Left ventricle myocardium inferior (tissue), 1 donor: ENCODE measurements at places on chromosomes 5 and 9. TPM values are rescaled to one million over a fixed set of nuclear protein-coding genes. Genes with fewer than 3 reads are reported as not detected.

DNA sequence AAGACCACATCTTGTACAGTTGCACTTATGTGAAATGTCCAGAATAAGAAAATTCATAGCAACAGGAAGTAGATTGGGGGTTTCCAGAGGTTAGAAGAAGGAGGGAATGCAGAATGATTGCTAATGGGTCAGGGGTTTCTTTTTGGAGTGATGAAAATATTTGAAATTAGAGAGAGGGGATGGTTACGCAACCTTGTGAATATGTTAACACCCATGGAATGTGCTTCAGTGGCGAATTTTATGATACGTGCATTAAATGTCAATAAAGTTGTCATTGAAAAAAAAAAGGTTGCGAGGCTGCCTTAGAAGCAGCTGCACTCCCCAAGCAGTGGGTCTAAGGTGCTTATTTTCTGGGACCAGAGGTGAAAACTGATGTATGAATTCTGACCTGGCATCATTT, 64.4 kb upstream of the SUB1 start:
- H3K4me3 ChIP-seq: no peak overlapping the region
- no peaks in the 10 kb centered on the region for H3K36me3 ChIP-seq
- no peak for DNase-seq
- no peak overlapping the region for H3K27ac ChIP-seq
- peaks cover 17% of the 10 kb centered on the region for H3K27me3 ChIP-seq
- H3K4me1 ChIP-seq: no peaks in the 10 kb centered on the region

DNA sequence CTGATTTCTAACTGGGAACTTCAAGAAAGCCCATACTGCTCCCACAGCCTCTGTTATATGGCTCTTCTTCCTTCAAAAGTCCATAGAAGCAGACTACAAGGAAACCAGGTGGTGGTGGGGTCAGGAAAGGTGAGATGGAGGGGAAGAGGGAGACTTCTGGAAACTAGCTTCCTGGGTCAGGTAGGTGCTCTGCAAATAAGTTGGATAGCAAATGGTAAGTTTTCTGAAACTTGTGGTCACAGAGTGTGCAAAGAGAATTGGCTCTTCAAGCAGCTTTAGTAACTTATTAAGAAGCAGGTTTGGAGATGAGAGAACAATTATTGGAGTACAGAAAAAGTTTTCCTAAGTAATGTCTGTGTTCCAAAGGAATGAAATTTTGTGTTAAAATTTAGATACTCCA, 316.9 kb downstream of the ADGRV1 start:
- H3K36me3 ChIP-seq: no peaks in the 10 kb centered on the region
- no peak for DNase-seq
- no peak overlapping the region for H3K27ac ChIP-seq
- no peaks in the 10 kb centered on the region for H3K27me3 ChIP-seq
- no peak overlapping the region for H3K4me3 ChIP-seq
- H3K4me1 ChIP-seq: peaks cover 17% of the 10 kb centered on the region

GRCh38 chr9:135908754-135909204, 1.4 kb upstream of the CAMSAP1 start:
- H3K27ac ChIP-seq: no peak overlapping the region
- peaks cover 40% of the 10 kb centered on the region for H3K36me3 ChIP-seq
- H3K27me3 ChIP-seq: no peaks in the 10 kb centered on the region
- DNase-seq: no peak
- H3K4me3 ChIP-seq: peak overlapping the region; percentile 95

GRCh38 chr5:33769196-33769595, 122.6 kb downstream of the ADAMTS12 start:
- DNase-seq: no peak
- H3K4me3 ChIP-seq: no peak overlapping the region
- H3K27me3 ChIP-seq: no peaks in the 10 kb centered on the region
- no peaks in the 10 kb centered on the region for H3K36me3 ChIP-seq
- H3K4me1 ChIP-seq: peaks cover 6% of the 10 kb centered on the region

GRCh38 chr5:98581112-98581997, 192.1 kb upstream of the RGMB start:
- no peaks in the 10 kb centered on the region for H3K4me1 ChIP-seq
- H3K27me3 ChIP-seq: no peaks in the 10 kb centered on the region
- no peak overlapping the region for H3K4me3 ChIP-seq
- H3K27ac ChIP-seq: no peak overlapping the region
- no peaks in the 10 kb centered on the region for H3K36me3 ChIP-seq
- DNase-seq: no peak

GRCh38 chr9:106961623-106962022, 98.7 kb downstream of the ZNF462 start:
- peaks cover 4% of the 10 kb centered on the region for H3K36me3 ChIP-seq
- peak overlapping the region; percentile 78 for H3K27ac ChIP-seq
- H3K4me1 ChIP-seq: peaks cover 73% of the 10 kb centered on the region
- DNase-seq: no peak
- H3K4me3 ChIP-seq: no peak overlapping the region

DNA sequence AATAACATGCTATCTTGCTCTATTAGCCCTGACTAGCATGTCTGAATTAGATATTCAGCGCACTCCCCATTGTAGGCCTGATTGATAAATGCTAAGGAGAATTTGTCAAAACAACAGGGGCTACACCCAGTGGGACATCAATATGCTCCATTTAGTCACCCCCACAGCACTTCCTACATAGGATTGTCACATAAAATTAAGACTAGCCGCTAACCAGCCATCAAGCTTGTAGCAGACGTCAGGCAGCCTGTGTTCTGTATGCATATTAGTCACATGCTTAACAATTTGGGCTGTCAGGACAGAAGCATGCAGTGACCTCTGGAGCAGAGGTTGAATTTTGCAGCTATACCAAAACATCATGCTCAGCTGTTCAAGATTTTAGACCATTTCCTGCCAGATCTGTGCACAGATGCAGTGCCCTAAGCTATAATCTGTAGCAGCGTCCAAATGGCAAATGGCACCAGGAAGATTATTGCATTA, 197.4 kb upstream of the ISL1 start:
- no peak for DNase-seq
- H3K27ac ChIP-seq: no peak overlapping the region
- no peak overlapping the region for H3K4me3 ChIP-seq
- H3K4me1 ChIP-seq: no peaks in the 10 kb centered on the region
- no peaks in the 10 kb centered on the region for H3K27me3 ChIP-seq

DNA sequence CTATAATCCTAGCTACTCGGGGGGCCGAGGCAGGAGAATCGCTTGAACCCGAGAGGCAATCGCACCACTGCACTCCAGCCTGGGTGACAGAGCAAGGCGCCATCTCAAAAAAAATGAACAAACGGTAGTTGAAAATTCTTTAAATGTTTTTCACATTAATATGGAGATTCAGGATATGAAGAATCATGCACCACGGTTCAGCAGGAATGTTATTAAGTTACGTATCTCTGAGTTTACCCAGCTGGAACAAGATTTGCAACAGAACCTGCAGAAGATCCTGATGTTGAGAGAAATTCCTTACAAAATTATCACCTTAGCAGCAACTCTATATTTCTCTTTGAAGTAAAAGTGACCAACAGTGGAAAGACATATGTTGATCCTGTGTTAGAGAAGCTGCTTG, 10.0 kb downstream of the PCDHGA12 start:
- H3K4me3 ChIP-seq: no peak overlapping the region
- no peak overlapping the region for H3K27ac ChIP-seq
- no peak for DNase-seq
- H3K36me3 ChIP-seq: peaks cover 18% of the 10 kb centered on the region
- H3K4me1 ChIP-seq: peaks cover 23% of the 10 kb centered on the region
- no peaks in the 10 kb centered on the region for H3K27me3 ChIP-seq

GRCh38 chr5:165459232-165459631, 1953.8 kb downstream of the MAT2B start:
- H3K4me1 ChIP-seq: no peaks in the 10 kb centered on the region
- no peak overlapping the region for H3K27ac ChIP-seq
- no peaks in the 10 kb centered on the region for H3K27me3 ChIP-seq
- no peaks in the 10 kb centered on the region for H3K36me3 ChIP-seq

DNA sequence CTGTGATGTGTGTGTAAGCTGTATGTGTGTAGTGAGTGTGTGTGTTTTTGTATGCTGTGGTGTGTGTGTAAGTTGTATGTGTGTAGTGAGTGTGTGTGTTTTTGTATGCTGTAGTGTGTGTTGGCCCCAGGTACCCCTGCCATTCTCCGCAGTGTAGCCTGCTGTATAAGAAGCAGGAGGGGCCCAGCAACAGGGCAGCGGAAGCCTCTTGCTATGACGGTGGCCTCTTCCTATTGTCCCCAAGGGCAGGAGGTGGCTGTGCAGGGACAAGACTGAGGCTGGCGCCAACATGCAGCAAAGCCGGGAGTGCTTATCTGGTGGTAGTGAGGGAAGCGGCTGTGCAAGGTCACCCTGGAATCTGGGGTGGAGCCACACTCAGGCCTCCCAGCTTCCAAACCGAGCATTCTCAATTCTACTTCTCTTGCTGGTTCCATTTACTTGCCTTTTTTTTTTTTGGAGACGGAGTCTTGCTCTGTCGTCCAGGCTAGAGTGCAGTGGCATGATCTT, 5.1 kb downstream of the SPAAR start:
- H3K27ac ChIP-seq: peak overlapping the region; percentile 89
- peak; percentile 84 for DNase-seq
- H3K27me3 ChIP-seq: no peaks in the 10 kb centered on the region
- no peaks in the 10 kb centered on the region for H3K36me3 ChIP-seq
- H3K4me1 ChIP-seq: peaks cover 88% of the 10 kb centered on the region

DNA sequence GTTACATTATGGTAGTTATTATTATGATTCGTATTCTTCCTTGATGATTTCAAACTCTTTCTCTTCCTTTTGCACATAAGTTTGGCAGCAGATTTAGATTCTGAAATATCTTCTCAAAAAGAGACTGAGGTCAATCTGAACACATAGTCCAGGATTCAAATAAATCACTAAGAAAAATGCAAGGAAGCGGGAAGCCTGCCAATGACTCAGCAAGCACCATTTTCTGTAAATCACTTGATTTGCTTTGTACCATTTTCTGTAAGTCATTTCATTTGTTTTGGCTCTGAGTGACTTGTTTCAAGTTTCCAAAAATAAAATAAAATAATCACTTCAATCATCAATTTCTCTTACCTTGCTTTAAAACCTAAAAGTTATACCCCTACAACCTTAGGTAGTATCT, 24.6 kb upstream of the GLIS3 start:
- DNase-seq: no peak
- H3K27me3 ChIP-seq: no peaks in the 10 kb centered on the region
- H3K27ac ChIP-seq: no peak overlapping the region
- no peaks in the 10 kb centered on the region for H3K4me1 ChIP-seq
- no peak overlapping the region for H3K4me3 ChIP-seq
- no peaks in the 10 kb centered on the region for H3K36me3 ChIP-seq

Gene PCDHB16
- total RNA-seq: 1.4 TPM

DNA sequence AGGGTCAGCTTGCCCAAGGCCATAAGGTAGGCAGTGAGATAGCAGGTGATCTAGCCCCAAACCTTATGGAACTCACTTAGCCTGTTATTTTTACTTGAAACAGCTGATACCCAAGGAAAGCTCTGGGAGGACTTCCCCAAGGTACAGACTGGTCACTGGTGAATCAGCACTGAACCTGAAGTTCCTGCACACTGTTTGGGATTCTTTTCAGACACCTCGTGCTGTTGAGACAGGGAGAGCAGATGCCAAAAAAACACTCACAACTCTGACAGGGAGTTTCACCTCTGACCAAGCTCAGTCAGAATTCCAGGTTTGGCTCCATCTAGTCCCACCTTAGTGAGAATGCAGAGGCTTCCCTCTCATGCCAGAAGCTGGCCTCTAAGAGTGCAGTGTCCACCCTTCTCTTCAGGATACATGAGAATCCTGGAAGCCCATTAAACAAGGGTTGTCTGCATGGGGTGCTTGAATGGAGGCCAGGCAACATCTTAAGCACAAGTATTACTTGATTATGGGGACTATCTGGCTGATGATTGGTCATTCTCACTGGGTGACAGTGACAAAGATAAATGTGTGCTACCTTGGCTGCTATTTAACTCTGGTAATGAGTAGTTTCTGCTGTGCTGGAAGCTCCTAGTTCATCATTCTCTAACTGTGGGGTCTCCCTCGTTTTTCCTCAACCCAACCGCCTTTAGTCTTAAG, 122.8 kb upstream of the SLIT3 start:
- no peak for DNase-seq
- no peak overlapping the region for H3K27ac ChIP-seq
- no peak overlapping the region for H3K4me3 ChIP-seq
- no peaks in the 10 kb centered on the region for H3K36me3 ChIP-seq

- H3K27me3 ChIP-seq: peaks cover 20% of the 10 kb centered on the region
- H3K27ac ChIP-seq: no peak overlapping the region
- H3K4me1 ChIP-seq: peaks cover 5% of the 10 kb centered on the region
- H3K36me3 ChIP-seq: no peaks in the 10 kb centered on the region
These were observed 125.4 kb downstream of the C5orf15 start for GRCh38 chr5:133842846-133843611.

GRCh38 chr5:141850244-141850768, 27.9 kb downstream of the PCDH1 start:
- H3K27me3 ChIP-seq: peaks cover 11% of the 10 kb centered on the region
- H3K4me1 ChIP-seq: peaks cover 74% of the 10 kb centered on the region
- peaks cover 10% of the 10 kb centered on the region for H3K36me3 ChIP-seq
- H3K27ac ChIP-seq: peak overlapping the region; percentile 98
- H3K4me3 ChIP-seq: peak overlapping the region; percentile 85
- peak; percentile 48 for DNase-seq

Gene ARSB
- total RNA-seq: 14.3 TPM

GRCh38 chr5:6578676-6579343, 54.0 kb downstream of the NSUN2 start:
- H3K4me3 ChIP-seq: no peak overlapping the region
- H3K27me3 ChIP-seq: peaks cover 50% of the 10 kb centered on the region

Gene DOCK8
- total RNA-seq: 3.7 TPM

DNA sequence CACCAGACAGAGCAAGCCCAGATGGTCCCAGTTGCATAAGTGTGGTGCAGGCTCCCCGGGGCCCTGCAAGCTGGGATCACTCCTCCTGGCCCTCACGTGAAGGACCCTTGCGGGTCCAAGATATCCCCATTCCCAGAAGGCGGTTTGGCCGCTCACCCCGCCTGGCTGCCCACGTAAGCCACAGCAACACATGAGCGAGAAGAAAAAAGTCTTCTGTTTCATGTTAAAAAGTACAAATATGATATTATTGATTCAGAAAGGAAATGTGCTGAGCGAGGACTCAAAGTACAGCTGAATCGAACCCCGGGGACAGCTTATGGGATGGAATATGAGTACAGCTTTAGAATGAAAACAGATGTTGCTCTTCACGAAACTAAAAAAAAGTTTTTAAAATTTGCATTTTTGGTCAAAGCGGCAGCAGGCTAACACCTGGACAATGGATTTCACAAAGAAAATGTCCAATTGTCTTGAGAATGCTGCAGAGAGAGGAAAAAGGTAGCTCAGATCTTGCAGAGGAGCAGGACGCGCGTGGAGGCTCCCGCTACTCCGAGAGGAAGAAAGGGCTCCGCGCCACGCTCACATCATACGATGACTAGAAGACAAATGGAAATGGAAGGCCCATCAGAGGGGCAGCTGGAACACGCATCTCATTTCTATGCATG, 427.6 kb downstream of the IRX1 start:
- DNase-seq: peak; percentile 70
- no peaks in the 10 kb centered on the region for H3K36me3 ChIP-seq
- H3K4me1 ChIP-seq: peaks cover 29% of the 10 kb centered on the region
- no peak overlapping the region for H3K4me3 ChIP-seq
- H3K27me3 ChIP-seq: no peaks in the 10 kb centered on the region
- H3K27ac ChIP-seq: peak overlapping the region; percentile 69

GRCh38 chr5:74640954-74641734, 616 bp upstream of the ENC1 start:
- peaks cover 77% of the 10 kb centered on the region for H3K4me1 ChIP-seq
- peak; percentile 83 for DNase-seq
- H3K27ac ChIP-seq: peak overlapping the region; percentile 94
- peak overlapping the region; percentile 89 for H3K4me3 ChIP-seq
- H3K36me3 ChIP-seq: no peaks in the 10 kb centered on the region
- no peaks in the 10 kb centered on the region for H3K27me3 ChIP-seq

- no peaks in the 10 kb centered on the region for H3K27me3 ChIP-seq
- H3K4me3 ChIP-seq: no peak overlapping the region
- no peak overlapping the region for H3K27ac ChIP-seq
- no peaks in the 10 kb centered on the region for H3K36me3 ChIP-seq
- no peaks in the 10 kb centered on the region for H3K4me1 ChIP-seq
These were observed 20.4 kb upstream of the ZNF354B start for GRCh38 chr5:178839319-178839704.
